Foreskin fibroblast (primary cell): ENCODE measurements at places on chromosomes 2 and 18.

- DNase-seq: no peak
Observed at GRCh38 chr18:6406910-6407470, 7.7 kb downstream of the L3MBTL4 start.

GRCh38 chr2:12498704-12499103 is 218.0 kb upstream of the TRIB2 start:
- DNase-seq: peak; percentile 78

DNA sequence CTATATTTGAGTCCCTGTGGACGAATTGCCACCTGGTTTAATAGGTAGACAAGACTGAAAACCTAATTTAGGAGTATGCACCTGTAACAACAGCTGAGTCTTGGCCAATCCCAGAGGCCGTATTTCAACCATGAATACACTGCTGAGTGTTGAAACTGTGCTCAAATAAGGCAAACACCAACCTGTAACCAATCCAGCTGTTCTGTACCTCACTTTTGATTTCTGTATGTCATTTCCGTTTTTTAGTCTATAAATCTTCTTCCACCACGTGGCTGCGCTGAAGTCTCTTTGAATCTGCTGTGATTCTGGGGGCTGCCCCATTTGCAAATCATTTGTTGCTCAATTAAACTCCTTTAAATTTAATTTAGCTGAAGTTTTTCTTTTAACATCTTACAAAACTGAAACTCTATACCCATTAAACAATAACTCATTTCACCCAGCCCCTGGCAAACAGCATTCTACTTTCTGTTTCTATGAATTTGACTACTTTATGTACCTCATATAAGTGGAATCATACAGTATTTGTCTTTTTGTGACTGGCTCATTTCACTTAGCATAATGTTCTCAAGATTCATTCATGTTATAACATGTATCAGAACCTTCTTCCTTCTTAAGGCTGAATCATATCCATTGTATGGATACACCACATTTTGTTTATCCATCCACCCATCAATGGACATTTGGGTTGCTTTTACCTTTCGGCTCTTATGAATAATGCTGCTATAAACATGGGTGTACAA is 7.5 kb upstream of the YPEL5 start:
- no peak for DNase-seq

- peak; percentile 75 for DNase-seq
Observed at GRCh38 chr2:47008381-47009252, 93.0 kb upstream of the MCFD2 start.

GRCh38 chr18:8031496-8031895 is 464.4 kb downstream of the PTPRM start:
- no peak for DNase-seq

DNA sequence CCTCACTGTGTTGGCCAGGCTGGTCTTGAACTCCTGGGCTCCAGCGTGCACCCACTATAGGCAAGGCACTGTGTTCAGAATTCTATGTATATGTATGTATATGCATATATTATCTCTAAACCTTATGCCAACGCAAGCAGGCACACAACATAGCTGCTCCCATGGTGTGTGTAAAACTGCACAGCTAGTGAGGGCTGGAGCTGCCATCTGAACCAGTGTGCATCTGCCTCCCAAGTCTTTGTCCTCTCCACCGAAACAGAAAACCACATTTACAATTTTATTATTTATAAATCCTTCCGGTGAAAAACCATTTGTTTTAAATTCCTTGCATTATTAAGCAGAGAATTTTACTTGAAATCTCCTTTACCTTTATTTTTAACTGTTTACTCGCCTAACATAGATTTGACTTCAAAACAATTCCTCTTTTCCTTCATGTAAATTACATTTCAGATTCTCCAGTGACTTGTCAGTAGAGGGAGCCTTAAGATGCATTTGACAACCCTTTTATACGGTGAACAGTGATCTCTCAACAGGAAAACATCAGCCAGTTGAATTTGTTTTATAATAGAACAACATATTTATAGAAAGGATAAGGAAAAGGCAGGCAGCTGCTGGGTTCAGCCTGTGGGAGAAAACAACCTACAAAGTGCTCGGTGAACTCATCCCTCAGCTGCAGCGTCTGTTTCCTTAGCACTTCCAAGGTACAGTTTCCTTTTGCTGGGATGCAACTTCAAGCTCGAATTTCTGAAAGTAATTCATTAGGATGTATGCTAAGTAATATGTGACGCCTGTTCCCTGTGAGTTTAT is 101.2 kb downstream of the MYT1L start:
- DNase-seq: no peak

DNA sequence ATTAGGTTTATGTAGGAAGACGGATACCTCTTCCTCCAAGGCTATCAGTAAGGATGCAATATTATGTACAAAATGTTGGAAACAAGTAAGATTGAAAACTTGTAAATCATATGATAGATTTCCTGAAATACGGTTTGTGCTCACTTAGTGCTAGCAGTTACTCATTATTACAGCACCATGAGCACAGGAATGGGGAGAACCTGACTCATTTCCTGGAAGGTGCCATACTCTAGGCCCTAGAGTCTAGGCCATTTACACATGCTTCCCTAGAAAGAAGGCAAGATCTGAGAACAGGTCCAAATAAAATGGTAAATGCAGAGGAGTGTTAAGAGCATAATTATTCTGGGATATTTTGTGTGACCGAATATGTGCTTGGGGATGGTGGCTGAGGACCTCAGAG is 467.7 kb upstream of the CELF4 start:
- DNase-seq: no peak

DNA sequence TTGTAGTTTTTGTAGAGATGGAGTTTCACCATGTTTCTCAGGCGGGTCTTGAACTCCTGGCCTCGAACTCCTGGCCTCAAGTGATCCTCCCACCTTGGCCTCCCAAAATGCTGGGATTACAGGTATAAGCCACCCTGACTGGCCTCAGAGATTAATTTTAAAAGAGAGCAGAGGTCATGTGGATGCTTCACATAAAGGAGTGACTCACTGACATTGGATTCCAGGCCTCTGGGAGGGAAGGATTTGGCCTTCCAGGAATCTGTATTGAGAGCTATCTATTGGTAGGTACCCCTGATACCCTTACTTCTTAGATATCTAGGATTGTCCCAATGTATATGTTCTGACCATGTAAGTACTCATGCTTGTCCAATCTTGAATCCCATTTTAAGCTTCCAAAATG is 138.4 kb downstream of the FAM161A start:
- peak; percentile 5 for DNase-seq

GRCh38 chr2:174240097-174240496 is 8.2 kb downstream of the OLA1 start:
- no peak for DNase-seq

- no peak for DNase-seq
Observed at GRCh38 chr2:41498781-41499180, 549.0 kb upstream of the PKDCC start.

GRCh38 chr2:98346311-98347236 is at the start of gene CNGA3:
Gene CNGA3, plus strand, starts transcription at chr2:98346456. Its CDS starts 23,520 bp downstream, at chr2:98369976.
- DNase-seq: peak; percentile 57

GRCh38 chr2:28166956-28167355 is 225.7 kb upstream of the FOSL2 start:
- DNase-seq: peak; percentile 26

DNA sequence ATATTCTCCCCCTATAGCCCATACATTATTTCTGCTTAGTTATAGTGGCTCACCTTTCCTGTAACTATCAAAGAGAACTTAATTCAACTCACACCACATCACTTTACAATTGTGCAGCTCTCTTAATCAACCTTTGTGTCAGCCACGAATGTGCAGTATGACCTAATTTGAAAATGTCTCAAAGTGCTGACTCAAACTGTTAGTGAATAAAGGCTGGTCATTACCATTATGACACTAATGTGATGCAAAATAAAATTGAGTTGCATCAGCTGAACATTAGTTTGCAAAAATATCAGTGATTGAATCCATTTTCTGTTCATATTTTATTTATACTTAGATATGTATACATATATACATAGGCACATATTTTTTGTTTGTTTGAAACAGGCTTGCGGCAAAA is 251.8 kb downstream of the MEIS1 start:
- DNase-seq: no peak
